Naive thymus-derived CD4-positive, alpha-beta T cell (primary cell): ENCODE measurements at places on chromosomes 1 and 21. TPM values are rescaled to one million over a fixed set of nuclear protein-coding genes. Genes with fewer than 3 reads are reported as not detected.

DNA sequence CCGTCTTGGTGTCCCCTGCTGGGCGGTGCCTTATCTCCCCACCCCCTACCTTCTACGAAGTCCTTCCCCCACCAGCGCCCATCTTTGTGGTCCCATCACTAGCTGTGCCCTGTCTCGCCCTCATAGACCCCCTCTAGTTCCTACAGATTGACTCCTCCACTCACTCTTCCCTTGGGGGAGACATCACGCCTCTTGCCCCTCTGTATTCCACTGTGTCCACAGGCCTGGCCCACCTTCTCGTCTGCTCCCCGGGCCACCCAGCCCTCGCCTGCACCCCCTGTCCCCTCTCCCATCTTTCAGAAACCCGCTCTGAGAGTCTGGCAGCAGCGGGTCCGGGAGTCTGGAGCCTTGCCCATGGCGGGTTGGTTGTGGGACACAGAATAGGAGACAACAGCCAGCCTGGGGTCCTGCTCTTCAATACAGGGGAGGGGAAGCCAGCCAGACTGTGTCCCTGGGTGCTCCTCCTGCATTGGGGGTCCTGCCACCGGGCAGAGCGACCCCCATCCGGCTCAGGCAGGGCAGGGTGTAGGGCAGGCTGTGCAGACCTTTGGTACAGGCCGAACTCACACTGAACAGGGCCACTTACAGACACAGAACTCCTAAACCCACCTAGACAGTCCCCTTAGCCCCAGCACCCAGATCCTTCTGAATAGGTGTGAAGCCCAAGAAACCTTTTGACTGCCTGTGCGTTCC lies 1.1 kb downstream of the RNF187 start:
- DNase-seq = no peak

RHOU gene
- 1.5 TPM for total RNA-seq

CHRM3 gene
- 0.24 TPM for total RNA-seq

GRCh38 chr1:40708750-40709099 lies 17.2 kb downstream of the NFYC start:
- DNase-seq = no peak

ANGPTL3 gene
- total RNA-seq = not detected
